ENCODE measurements at places on chromosomes 1 and 21.

DNA sequence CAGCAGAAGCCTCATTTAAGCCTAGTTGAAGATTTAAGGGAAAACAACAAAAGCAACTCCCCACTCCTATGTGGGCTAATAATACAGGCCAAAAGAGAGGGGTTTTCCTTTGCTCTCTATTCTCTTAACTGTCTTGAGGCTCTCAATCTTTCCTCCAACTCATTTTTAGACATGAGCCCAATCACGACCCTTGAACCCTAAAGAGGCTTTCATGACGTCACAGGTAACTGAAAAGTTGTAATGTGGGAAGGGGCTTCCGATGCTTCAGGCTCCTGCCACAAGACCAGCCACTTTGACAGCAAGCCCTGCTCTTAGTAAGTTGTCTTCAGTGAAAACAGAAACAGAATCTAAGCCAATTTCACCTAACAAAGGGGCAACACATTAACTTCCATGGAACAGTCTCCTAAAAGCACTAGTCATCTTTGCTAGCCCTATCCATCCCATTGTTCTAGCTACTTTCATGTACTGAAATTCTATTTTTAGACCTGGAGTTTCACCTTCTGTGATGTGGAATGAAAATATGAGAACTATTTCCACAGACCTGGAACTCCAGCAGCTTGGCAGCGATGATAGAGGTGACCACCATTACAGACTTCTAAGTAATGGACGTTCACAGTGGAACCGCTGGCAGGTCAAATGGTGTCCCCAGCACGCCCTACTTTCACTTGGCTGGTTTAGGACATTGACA lies 36.3 kb downstream of the GPR161 start:
- ATAC-seq: no peak

DNA sequence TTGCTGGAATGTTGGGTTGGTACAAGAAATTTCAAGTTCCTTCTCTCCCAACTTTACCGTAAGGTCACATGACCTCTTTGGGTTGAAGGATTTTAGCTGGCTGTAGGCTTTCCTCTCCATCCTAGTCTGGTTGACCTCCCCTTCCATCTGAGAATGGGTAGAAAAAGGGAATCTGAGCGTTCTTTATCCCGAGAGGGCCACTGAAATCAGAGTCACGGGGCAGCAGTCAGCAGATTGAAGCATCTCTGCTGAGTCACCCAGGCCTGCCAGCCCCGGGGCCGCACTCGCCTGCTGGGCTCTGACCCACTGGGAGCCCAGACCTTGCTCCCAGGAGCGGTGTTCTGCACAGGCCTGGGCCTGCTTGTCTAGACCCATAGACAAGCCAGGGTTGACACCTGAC lies 31.0 kb downstream of the TMCC2 start:
- ATAC-seq: no peak

GRCh38 chr21:29164323-29164942 lies 34.0 kb downstream of the MAP3K7CL start:
- peak; percentile 68 for ATAC-seq

DNA sequence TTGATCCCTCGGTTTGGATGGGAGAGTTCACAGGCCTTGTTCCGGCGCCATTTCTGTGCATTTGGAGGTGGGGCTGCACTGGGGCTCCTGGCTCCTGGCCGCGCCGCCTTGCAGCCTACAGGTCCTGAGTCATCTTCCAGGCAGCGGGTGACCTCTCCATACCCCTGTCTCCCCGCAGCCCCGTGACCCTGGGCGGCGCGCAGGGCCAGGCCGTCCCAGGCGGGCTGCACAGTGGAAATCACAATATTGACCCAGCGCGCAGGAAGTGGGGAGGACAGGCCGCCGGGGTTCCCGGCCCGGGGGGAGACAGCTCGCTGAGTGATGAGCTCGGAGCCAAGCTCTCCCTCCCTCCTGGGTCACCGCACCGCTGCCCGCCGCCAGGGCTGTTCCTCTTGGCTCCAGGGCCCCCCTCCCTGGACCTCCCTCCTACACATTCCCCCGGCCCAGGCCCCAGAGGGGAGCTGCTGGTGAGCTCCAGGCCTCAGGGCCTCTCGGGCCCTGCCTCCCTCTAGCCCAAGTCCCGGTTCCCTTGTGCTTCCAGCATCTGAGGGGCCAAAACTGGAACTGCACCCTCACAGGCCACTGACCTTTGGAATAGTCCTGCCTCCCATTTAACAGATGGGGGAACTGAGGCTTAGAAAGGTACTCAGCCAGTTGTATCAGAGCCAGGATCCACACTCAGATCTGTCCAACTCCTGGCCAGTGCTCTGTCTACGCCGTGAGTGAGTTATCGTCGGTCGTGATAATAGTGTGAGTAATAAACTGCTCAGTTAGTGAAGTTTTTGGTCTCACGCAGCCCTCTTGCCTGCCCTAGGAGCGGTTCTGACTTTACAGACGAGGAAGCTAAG lies 142.9 kb upstream of the WNT4 start:
- no peak for ATAC-seq

DNA sequence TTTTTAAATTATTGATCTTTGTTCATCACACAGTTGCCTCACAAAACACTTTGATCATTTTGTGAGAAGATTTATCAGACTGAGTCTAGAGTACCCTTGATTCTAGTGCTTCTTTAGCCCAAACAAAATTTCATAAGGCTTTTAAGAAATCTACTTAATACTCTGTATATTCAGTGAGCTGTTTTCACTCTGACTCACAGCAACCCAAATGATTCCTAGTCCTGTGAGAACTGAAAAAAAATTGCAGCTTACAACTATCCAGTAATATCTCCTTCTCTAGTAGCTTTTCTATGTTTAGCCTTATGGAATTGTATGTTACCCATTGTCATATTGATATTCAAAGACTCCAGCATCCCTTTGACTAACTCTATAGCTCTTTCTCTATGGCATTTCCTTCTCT lies 915.6 kb downstream of the AMY1C start:
- no peak for ATAC-seq

DNA sequence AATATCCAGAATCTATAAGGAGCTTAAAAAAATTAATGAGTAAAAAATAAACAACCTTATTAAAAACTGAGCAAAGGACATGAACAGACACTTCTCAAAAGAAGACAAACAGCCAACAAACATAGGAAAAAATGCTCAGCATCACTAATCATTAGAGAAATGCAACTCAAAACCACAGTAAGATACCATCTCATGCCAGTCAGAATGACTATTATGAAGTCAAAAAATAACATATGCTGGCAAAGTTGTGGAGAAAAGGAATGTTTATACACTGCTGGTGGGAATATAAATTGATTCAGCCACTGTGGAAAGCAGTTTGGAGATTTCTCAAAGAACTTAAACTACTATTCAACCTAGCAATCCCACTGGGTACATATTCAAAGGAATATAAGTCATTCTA lies 25.3 kb downstream of the PIGK start:
- ATAC-seq: no peak

DNA sequence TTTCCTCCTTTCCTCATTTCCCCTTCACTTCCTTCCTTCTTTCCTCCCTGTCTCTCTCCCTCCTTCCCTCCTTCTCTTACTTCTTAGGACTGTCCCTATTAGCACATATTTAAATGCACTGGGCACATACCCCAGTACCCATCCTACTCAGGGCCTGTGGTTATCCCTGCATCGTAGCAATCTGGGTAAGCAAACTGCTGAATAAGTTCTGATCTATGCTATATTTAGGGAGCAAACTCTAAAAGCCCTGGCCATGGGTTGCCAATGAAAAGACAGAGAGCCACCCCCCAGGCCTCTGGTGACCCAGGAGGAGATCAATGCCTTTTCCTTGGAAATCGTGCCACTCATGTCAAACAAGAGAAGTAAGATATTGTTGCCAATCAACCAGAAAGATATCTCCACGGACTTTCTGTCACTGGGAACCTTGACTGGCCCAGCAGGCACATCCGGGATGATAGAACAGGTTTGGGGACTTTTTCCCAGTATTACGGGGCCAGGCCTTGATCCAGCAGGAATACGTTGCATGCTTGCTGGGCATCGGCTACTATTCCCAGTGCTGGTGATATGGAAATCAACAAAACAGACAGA lies 5.4 kb downstream of the FAM3B start:
- ATAC-seq: no peak

DNA sequence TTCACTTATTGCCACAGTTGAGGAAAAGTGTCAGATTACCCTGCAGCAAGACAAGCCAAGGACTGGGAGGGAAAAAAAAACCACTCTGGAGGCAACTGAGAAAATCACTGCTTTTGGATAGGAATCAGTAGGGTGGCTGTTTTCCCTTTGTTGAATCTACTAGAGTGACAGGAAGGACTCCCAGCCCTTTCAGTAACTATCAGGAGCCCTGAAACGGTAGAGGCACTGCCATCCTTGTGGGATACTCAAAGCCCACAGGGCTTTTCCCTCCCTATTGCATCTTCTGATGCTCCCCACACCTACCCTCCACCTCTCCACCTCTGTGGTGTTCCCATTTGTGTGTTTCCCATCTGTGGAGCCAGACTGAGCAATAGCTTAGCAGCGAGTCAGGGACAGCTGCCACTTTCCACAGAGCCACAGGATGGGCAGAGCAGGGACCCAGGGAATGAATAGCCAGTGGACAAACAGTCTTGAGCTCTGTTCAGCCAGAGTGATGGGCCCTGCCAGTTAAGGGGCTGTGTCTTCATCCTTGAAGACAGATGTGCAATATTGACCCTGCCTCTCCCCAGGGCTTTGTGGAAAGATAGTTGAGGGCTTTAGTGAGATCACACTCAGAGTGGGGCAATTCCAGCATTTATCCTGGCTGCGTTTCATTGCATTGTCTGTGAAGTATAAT lies 13.9 kb downstream of the UBIAD1 start:
- ATAC-seq: no peak

- no peak for ATAC-seq
Observed at GRCh38 chr1:85275701-85276214, 674 bp downstream of the BCL10 start.

- ATAC-seq: peak; percentile 33
Observed at GRCh38 chr1:26284597-26285347, 4.9 kb downstream of the SH3BGRL3 start.

GRCh38 chr1:115274467-115274866 lies 63.6 kb downstream of the NGF start:
- no peak for ATAC-seq

GRCh38 chr21:36707763-36708285 lies 8.9 kb downstream of the SIM2 start:
- no peak for ATAC-seq

GRCh38 chr1:167714098-167714438 lies 7.7 kb upstream of the MPZL1 start:
- ATAC-seq: peak; percentile 94

DNA sequence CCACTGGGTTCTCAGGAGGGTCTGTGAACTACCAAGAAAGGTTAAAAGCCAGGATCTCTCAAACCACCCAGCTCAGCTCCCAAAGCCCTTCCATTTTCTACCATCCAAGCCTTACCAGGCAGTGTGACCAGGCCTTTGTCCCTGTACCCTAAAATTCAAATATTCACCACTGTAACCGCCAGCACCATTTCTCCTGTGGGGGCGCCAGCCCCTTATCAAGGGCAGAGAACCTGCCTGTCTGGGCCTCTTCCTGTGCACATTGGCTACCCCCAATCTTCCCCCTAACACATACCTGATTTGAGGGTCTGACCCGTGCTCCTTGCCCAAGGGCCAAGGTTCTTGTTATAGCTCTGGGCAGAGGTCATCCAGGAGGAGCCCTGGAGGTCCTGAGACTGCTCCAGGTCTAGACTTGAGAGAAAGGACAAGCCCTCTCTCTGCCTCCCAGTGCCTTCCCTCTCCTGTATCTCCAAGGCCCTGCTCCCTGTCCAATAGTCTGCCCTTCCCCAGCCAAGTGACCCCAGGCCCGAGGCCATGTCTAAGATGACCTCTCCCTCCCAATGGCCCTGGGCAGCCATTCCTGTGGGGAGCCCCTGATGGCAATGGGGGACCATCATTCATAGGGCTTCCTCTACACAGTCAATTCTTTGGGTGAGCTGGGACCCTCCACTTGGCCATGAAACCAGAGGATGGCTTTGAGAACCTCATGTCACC lies 78.5 kb downstream of the FHAD1 start:
- no peak for ATAC-seq

DNA sequence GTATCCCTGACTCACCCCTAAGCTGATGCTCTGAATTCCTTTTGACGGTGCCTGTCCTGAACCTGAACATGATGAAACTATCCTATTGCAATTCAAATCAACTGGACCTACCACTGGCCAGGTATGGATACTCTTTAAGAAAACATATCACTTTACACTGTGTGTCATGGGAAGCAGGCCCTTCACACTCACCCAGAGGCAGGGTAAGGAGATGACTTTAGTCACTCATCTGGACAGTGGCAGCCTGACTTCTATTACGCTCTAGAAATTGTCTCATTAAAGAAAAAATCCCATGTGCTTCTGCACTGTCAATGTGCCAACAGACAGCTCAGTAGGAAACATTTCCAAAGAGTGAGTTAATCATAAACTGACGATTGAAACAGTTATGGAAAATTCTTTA lies 94.3 kb downstream of the VAV3 start:
- ATAC-seq: no peak

DNA sequence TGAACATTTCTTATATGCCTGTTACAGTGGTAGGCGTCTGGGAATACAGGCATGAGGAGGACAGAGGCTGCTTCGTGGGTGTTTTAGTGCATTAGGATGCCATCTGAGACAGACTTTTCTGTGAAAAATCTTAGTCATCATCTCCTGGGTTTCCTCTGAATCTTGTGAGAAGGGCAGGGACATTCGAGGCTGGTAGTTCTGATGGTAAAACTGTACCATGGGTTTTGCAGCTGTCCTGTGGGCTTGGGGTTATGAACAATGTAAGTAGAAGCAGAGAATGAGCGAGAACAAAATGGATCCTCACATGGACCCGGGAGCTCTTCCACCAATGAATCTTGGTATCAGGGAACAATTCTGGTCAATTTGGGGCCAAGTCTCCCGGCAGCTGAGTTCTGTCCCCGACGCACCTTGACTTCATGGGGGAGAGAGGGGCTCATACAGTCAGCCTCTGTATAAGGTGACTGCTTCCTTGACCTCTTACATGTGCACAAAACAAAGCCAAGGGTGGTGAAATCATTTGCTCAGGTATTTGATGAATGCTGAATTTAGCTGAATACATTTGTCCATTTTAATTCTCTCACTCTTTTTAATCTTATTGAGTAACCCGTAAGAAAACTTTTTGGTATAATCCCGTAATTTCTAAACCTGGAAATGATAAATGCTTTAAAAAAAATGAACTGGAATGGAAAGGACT lies 63.6 kb upstream of the ERRFI1 start:
- peak; percentile 24 for ATAC-seq

- no peak for ATAC-seq
Observed at GRCh38 chr21:45510466-45510955, 31.7 kb downstream of the SLC19A1 start.

DNA sequence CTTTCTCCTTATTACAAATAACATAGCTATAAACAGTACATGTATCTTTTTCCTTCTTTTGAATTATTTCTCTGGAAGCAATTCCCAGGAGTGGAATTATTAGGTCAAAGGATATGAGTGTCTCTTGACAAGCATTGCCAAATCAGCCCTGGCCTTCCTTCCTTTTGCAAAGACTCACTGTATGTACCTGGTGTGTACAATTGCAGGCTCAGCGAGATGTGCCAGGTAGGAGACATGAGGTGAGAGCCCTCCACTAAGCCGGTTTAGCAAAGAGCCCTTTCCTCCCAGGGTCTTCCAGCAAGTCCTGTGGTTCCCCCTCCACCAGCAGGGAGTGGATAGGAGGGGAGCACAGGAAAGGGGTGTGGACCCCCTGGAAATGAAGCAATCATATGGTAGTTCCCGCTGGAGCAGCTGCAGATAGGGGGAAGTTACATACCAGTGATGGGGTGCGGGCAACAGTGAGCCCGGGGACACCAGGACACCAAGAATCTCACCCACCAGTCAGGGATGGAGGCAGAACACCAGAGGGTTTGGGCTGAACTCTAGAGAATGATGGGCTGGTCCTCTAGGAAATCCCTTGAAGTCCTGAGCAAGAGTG lies 18.3 kb downstream of the RCSD1 start:
- peak; percentile 37 for ATAC-seq

GRCh38 chr1:109793486-109794318 lies 30.0 kb upstream of the EPS8L3 start:
- ATAC-seq: peak; percentile 35
